GM13976 (cell line): ENCODE measurements at places on chromosomes 16 and 17.
A peak's percentile ranks its signal among the peaks of the same experiment; 100 is the strongest.

DNA sequence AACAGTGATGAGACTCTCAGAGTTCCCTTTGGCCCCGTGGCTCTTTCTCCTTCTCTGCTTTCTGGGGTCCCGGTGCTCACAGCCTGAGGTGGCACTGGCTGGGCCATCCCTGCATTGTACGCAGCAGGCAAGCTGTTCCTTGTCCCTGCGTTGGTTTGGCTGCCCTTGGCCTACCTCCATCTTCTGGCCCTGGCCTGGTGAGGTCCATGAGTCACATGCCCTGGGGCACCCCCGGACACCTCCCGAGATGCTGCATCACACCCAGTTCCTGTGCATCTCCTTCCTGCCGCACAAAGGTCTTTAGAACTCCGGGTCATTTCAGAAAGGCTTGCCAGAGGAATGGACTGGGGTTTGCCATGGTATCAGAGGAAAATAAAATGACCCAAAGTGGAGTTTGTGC is 9.5 kb downstream of the SULT1A2 start:
- DNase-seq: no peak

GRCh38 chr16:25812215-25812614 is 120.5 kb downstream of the HS3ST4 start:
- DNase-seq: no peak

DNA sequence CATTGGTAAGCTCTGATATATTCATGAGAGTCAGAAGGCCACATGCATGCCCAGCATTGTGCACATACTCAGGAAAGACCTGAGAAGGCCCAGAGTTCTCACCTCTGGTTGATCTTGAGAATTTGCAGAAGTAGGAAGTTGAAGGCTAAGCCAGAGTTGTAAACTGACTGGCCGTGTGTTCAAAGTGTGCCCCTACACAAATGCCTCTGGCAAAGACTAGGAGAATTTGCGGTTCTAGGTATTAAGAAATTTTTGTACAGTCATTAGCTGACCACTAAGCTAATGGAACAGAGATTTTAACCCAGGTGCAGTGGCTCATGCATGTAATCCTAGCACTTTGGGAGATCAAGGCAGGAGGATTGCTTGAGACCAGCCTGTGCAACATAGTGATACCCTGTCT is 25.0 kb downstream of the FBXL20 start:
- DNase-seq: peak; percentile 36

DNA sequence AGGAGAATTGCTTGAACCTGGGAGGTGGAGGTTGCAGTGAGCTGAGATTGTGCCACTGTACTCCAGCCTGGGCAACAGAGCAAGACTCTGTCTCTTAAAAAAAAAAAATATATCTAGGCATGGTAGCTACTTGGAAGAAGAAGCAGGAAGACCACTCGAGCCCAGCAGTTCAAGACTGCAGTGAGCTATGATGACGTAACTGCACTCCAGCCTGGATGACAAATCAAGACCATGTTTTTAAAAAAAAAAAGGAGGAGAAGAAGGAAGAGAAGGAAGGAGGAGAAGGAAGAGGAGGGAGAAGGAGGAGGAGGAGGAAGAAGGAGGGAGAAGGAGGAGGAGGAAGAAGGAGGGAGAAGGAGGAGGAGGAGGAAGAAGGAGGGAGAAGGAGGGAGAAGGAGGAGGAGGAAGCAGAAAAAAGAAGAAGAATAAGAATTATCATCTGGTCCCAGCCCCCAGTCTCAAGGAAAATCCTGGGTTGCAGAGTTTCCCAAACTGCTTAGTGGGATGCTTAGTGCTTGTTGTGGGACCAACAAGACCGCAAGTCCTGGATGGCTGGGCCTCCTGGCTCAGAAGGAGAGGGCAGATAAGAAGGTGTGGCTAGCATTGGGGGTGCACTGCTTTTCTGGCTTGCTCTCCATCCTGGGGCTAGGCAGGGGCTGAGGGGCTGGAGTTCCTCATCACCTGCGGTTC is 3.7 kb upstream of the DRC7 start:
- no peak for DNase-seq

GRCh38 chr16:66437391-66437945 is 10.4 kb downstream of the BEAN1 start:
- no peak for DNase-seq

DNA sequence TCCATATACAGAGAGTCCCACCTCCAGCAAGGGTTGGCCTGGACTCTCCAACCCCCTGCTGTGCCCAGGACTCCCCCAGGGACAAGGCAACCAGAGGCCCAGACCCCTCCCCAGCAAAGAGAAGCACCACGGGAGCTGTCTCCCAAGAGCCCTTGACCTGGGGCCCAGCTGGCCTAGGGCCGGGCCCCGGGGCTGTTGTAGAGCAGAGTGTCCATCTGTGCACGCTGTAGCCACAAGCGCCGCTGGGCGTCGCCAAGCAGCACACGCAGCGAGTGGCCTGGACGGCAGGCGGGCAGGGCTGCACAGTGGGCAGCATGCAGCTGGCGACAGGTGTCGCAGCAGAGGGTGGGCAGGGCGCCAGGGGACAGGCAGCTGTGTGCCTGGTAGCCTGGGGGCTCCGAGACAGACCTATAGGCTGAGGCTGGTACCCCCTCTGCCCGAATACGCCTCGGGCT is 4.3 kb downstream of the SPATA2L start:
- no peak for DNase-seq

- DNase-seq: peak; percentile 79
These were observed 12.5 kb upstream of the FAM171A2 start for GRCh38 chr17:44376124-44376523.

DNA sequence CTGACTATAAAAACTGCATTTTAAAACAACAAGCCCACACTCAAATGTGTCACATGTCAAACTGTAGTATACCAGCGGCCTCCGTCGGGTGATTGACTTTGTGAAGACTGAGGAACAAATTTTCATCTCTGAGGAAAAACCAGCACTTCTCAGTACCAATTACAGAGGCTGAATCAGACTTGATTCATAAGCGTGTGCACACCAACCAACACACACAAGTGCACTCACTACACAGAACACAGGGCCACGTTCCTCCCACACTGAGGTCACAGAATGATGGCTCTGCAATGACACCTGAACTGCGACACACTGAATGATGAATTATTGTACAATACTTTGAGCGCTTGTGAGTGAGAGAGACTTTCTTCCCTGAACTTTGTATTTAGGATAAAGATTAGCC is 29.6 kb downstream of the XPO6 start:
- DNase-seq: no peak

- DNase-seq: peak; percentile 20
These were observed 7.0 kb upstream of the TMEM92 start for GRCh38 chr17:50267074-50267841.

DNA sequence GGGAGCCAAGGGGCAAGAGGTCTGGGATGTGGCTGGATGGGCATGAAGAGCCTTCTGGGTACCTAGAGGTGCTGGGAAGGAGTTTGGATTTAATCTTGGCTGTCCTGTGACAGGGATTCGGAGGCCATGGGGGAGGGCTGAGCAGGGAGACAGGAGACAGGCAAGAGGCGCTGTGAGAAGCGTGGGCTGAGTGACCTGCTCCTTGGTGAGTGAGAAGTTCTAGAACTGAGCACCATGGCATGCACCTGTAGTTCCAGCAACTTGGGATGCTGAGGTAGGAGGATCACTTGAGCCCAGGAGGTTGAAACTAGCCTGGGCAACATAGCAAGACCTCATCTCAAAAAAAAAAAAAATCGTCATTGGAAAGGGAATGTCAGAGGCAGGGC is 78.3 kb upstream of the PLCG2 start:
- no peak for DNase-seq

- DNase-seq: no peak
These were observed 26.4 kb downstream of the GOSR1 start for GRCh38 chr17:30503558-30503957.

DNA sequence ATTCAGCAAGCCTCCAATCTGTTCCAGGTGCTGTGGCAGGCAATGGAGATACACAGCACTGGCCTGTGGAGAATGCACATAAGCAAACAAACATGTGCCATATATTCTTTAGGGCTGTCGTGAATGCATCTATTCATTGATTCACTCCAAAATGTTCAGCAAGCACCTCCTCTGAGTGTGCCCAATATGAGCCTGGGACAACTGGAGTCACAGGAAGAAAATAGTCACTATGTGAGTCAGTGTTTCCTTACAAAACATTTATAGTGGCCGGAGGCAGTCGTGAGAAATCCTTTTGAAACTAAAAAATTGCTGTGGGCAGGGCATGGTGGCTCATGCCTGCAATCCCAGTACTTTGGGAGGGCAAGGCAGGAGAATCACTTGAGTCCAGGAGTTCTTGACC is 310.1 kb downstream of the CA10 start:
- DNase-seq: no peak

GRCh38 chr17:73589363-73589980 is 54.8 kb downstream of the SDK2 start:
- no peak for DNase-seq

GRCh38 chr16:83968306-83968851 is 335 bp downstream of the NECAB2 start:
- no peak for DNase-seq

DNA sequence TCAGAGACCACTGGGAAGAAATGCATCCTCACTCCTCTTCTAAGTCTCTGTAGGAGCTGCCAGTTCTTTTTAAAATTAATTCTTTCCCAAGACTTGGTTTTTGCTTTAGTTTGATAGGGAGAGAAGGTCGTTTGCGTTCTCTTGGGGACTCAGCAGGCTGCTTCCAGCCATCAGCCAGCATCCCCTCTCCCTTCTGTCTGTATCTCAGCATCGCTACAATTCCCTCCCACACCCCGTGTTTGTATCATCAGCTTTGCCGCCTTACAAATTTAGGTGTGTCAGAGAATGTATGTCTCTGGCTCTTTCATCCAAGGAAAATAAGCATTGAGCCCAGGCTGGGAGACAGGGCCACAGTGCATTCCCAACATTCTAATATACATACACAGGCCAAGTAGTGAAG is 5.4 kb downstream of the HOXB6 start:
- no peak for DNase-seq

GRCh38 chr17:75398279-75398678 is 7.2 kb downstream of the GRB2 start:
- DNase-seq: no peak

GRCh38 chr17:80441133-80441578 is 26.2 kb downstream of the ENDOV start:
- DNase-seq: peak; percentile 89

DNA sequence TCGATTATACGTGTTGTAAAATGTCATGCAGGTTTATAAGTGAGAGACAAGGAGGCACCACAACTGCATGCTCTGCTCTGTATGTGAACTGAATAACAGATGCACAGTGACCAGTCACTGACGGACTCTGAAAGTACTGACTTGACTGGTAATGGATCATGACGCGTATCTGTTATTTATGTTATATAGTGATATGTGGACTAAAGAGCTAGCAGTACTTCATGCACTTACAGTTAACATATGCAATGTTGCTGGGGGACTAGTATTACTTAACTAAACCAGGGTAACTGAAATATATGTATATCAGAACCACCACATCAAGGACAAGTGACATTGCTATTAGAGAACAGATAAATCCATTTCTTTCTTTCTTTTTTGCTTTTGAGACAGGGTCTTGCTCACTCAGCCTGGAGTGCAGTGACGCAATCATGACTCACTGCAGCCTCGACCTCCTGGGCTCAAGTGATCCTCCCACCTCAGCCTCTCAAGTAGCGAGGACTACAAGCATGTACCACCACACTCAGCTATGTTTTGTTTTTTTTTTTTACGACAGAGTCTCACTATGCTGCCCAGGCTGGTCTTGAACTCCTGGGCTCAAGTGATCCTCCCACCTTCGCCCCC is 17.2 kb downstream of the COIL start:
- no peak for DNase-seq

- no peak for DNase-seq
These were observed 32.0 kb downstream of the VAT1L start for GRCh38 chr16:77820340-77820739.

- no peak for DNase-seq
These were observed 77.8 kb downstream of the MYH10 start for GRCh38 chr17:8552577-8553320.

- DNase-seq: no peak
These were observed 426.0 kb upstream of the CDH11 start for GRCh38 chr16:65547772-65548446.

- DNase-seq: peak; percentile 58
These were observed 3.6 kb upstream of the ZCCHC14 start for GRCh38 chr16:87496447-87496801.

- DNase-seq: no peak
These were observed 529 bp upstream of the ASPA start for GRCh38 chr17:3475251-3475685.

- no peak for DNase-seq
These were observed 2.4 kb downstream of the SLC16A3 start for GRCh38 chr17:82231312-82231561.

- DNase-seq: no peak
These were observed 2.5 kb downstream of the ITGAD start for GRCh38 chr16:31395647-31396046.

DNA sequence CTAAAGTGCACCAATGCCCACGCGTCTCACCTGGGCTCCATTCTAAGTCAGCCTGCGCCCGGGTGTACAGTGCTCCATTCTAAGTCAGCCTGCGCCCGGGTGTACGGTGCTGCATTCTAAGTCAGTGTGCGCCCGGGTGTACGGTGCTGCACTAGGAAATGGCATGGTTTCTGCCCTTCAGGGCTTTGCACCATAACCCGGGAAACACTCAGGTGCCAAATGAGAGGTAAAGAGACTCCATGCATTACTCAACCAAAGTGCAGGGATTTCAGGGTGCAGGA is 29.2 kb upstream of the FASN start:
- no peak for DNase-seq

DNA sequence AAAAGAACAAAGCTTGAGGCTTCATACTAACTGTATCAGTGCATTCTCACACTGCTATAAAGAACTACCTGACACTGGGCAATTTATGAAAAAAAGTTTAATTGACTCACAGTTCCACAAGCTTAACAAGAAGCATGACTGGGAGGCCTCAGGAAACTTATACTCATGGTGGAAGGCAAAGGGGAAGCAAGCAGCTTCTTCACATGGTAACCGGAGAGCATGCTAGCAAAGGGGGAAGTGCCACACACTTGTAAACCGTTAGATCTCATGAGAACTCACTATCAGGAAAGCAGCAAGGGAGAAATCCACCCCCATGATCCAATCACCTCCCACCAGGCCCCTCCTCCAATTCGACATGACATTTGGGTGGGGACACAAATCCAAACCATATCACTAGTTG is 25.3 kb downstream of the CTRB2 start:
- DNase-seq: no peak

DNA sequence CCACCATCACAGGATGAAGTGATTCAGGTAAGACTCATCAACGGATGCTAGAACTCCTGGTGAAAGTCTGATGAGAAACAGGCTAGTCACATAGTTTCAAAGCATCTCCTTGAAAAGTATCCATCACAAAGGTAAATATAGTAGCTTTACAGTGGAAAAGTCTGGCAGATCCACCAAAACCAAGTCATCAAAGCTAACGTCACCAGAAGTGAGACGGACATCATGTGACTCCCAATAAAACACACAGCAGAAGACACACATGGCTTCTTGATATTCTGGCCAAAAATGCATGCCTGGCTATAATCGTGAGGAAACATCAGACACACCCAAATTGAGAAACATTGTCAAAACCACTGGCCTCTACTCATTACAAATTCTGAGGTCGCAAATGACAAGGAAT is 17.9 kb upstream of the TRPV3 start:
- DNase-seq: no peak
